ENCODE measurements at places on chromosomes 4 and X.

DNA sequence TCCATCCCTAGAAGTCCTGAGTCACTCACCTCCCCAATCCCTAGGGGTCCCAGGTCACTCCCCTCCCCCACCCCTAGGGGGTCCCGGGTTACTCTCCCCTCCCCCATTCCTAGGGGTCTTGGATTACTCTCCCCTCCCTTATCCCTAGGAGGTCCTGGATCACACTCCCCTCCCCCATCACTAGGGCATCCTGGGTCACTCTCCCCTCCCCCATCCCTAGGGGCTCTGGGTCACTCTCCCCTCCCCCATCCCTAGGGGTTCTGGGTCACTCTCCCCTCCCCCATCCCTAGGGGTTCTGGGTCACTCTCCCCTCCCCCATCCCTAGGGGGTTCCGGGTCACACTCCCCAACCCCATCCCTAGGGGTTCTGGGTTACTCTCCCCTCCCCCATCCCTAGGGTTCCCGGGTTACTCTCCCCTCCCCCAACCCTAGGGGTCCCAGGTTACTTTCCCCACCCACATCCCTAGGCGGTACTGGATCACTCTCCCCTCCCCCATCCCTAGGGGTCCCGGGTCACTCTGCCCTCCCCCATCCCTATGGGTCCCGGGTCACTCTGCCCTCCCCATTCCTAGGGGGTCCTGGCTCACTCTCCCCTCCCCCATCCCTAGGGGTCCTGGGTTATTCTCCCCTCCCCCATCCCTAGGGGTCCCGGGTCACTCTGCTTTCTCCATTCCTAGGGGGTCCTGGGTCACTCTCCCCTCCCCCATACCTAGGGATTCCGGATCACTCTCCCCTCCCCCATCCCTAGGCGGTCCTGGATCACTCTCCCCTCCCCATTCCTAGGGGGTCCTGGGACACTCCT lies 2.1 kb downstream of the ASMTL start:
- peak; percentile 52 for DNase-seq

DNA sequence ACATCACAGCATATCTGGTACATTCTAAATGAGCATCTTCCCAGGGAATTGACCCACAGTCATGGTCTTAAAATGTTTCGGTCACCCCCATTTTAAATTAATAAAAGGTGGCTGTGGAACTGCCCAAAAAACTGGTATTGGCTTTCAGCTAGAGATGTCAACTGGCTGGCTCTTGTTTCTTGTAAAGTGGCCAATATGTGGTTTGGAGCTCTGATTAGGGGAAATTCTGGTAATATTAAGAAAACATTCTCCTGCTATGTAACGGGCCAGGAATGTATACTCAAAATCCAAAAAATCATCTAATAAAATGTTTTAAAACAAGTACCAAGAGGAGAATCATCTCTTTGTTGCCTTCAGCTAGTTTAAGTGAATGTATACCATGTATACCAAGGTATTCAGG lies 62.0 kb upstream of the VCX2 start:
- DNase-seq: no peak

GRCh38 chr4:102411408-102411807 lies 66.1 kb upstream of the SLC39A8 start:
- DNase-seq: no peak

DNA sequence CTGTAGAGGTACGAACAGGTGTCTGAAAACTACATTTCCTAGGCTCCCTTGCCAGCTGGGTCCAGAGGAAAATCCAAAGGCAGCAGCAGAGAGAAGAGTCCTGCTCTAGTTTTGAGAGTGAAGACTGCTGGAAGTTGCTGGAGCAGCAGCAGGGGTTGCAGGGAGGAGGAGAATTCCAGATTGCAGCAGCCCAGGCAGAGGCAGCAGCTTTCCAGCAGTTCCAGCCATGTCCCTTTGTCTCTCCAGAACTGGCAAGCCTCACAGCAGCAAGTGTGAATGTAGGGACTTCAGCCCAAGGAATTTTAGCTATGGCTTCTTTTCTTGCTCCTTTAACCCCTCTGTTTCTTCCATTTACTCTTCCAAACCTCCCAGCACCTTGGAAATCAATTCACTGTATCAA lies 24.1 kb upstream of the STIM2 start:
- DNase-seq: no peak

- DNase-seq: no peak
These were observed 62.3 kb downstream of the STAG2 start for GRCh38 chrX:124023838-124024238.

DNA sequence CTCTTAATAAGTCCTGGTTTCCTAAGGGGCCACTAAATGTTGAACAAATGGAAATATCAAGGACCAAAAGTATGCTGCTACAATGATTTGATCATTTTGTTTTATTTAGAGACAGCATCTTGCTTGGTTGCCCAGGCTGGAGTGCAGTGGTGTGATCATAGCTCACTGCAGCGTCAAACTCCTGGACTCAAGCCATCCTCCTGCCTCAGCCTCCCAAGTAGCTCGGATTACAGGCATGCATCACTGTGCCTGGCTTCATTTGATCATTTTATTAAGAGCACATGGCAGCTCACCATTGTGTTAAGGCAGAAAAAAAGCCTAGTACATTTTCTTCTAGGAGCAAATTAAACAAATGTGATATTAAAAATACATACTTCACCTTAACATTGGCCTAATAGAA lies 52.7 kb downstream of the DCLK2 start:
- DNase-seq: no peak

- no peak for DNase-seq
These were observed 10.6 kb downstream of the NYX start for GRCh38 chrX:41457613-41458192.

DNA sequence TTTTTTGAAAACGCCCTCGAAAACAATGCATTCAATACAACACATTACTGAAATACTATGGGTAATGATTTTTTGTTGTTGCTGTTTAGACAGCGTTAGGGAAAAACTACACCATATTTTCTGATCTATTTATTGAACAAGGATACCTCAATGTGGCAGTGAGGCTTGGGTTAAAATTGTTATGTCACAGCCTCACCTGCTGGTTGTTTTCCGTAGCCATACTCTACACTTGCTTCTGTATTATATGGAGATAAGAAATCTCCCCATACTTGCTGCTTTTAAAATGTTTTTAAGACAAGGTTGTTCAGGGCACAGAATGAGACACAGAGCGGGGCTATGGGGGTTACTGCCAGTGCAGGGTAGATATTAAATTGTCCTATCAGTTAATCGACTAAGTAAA lies 221.6 kb upstream of the FTHL17 start:
- no peak for DNase-seq

GRCh38 chr4:60657041-60657440 lies 543.1 kb upstream of the ADGRL3 start:
- DNase-seq: no peak

DNA sequence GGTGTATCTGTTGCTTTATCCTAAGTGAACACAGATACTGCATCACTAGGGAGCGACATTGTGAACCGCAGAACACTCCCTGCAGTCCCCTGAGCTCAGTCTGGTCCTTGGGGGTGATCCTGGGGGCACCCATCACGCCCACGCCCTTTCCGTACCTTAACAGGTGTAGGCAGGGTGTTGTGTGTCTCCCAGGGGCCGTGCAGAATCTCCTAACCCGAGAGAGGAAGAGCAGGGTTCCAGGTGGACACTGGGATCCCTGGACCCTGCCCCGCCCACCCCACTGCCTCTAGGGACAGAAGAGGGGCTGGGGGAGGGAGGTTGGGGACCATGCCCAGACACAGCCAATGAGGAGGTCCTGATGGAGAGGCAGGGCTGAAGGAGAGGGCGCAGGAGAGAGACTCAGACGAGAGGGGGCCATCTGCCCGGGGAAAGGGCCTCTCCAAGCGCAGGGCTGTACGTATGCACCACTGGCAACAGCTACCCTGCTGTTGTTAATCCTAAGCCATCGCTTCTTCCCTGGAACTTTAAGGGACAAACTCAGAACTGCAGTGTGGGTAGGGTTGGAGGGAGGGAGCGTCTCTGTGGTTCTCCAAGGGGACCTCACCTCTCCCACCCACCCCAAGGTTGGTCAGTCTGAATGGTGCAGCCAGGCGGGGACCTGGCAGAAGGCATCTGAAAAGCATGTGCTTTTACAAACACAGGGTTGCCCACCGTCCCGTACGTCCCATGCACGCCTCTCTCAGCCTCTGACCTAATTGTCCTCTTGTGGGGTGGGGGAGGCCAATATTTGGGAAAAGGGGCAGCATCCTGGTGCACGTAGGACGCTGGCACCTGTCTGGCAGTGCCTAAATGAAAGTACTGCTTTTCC lies 2.5 kb downstream of the P2RY8 start:
- peak; percentile 81 for DNase-seq

GRCh38 chr4:82744284-82744968 lies 54.2 kb downstream of the SCD5 start:
- no peak for DNase-seq

DNA sequence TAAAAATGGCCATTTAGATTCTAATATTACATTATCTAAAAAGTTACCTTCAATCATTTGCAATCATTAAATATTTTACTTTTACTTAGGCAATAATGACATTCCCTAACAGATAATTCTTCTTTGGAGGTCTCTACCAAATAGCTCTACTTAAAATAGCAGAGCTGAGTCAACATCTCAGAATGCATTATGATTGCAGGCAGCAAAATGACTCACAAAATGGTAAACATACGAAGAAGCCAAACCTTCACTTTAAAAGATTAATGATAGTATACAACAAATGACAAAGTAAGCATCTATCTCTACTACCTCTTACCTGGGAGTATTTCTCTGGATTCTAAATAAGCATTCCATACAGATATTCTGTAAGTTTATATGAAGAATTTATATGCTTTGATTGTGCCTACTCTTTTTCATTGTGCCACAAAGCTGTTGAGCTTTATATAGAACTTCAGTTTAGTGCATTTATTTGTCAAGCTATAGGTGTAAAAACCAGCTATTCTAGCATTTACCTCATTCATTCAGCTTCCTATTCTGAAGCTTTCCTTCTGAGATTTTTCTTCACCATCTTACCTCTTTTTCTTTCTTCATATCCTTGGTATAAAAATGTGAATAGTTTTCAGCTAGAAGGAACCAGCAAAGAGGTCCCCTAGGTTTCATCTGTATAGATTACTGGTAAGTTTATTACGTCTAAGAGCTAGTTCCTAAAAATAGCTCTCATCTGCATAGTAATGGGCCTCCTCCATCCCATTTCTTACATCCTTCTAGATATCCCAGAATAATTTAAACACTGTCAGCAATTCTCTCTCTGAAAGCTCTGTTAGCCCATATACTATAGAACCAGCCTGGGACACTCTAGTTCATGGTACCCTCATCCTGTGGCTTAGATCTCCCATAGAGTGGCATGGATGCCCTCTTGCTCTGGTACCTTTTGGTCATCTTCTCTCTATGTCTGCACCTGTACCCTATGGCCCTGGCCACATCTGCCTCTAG lies 17.2 kb upstream of the SPCS3 start:
- no peak for DNase-seq

- no peak for DNase-seq
These were observed 2.5 kb downstream of the USP51 start for GRCh38 chrX:55487143-55487542.

- no peak for DNase-seq
These were observed 722 bp upstream of the NBDY start for GRCh38 chrX:56728321-56728720.

DNA sequence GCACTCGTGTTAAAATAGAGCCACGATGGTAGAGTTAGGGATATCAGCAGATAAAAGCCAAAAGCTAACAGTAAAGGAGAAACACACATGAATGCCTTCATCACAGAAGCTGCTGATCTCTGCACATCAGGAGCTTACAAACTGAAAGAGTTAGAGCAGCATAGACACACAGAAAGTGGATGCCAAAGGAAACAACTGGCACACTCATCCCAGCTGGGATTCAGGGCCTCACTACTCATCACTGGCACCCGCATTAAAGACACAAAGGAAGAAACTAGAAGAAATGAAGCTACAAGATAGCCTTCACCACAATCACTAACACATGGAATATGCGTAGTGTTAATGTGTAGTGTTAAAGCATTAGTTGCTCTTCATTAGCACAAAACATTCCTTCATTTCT lies 156.4 kb upstream of the TBL1X start:
- DNase-seq: no peak

DNA sequence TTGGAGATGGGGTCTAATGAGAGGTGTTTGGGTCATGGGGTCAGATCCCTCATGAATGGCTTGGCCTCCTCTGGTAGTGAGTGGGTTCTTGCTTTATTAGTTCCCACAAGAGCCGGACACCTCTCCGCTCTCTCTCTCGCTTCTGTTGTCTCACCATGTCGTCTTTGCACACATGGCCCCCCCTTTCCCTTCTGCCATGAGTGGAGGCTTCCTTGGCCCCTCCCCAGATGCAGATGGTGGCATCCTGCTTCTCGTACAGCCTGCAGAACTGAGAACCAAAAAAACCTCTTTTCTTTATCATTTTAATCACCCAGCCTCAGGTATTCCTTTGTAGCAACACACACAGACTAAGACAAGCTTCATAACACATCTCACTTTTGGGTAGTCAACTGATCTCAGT lies 49.6 kb upstream of the SPRY1 start:
- no peak for DNase-seq

GRCh38 chr4:47839259-47839658 lies 1.4 kb upstream of the CORIN start:
- DNase-seq: no peak

DNA sequence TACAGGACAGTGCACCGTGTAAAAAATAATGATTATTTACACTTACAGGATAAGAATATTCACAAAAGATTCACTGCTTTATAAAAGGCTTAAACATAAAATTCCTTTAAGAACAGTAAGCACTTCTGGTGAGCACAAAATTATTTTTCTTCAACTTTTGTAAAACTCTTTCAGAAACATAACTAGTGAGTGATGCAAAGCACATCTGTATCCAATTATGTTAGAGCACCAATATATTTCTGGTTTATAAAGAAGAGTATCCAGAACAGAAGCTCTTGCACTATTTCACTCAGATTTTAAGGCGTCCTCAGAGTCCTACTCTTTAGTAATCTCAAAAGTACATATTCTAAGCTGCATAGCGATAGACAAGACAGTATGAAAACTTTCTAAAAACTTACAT lies 276.0 kb downstream of the C4orf33 start:
- DNase-seq: no peak

DNA sequence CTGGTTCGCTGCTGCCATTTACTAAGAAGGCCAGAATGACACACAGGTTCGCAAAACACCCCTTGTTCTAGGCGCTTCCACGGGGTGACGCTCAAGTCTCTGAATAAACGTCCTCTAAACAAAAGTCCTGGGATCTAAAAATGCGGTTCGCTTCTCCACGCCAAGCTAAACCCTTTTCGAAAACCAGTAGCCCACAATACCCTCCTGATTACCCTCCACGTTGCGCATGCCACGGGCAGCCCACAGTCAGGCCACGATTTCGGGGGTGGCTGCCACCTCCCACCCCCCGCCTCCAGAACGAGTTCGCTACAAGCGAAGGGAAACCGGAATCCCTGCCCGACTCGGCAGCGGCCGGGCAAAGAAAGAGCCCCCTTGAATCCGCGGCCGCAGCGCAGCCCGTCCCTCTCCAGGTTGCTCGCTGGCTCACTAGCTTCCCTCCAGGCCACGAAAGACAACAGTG lies 423 bp downstream of the RPL39 start:
- DNase-seq: no peak

- no peak for DNase-seq
These were observed 1080.4 kb upstream of the INTU start for GRCh38 chr4:126552321-126552720.

GRCh38 chr4:188767496-188767895 lies 628.3 kb downstream of the TRIML1 start:
- no peak for DNase-seq

- no peak for DNase-seq
These were observed 40.7 kb downstream of the ANXA3 start for GRCh38 chr4:78592088-78592783.
